ENCODE measurements at places on chromosomes 4 and X.

DNA sequence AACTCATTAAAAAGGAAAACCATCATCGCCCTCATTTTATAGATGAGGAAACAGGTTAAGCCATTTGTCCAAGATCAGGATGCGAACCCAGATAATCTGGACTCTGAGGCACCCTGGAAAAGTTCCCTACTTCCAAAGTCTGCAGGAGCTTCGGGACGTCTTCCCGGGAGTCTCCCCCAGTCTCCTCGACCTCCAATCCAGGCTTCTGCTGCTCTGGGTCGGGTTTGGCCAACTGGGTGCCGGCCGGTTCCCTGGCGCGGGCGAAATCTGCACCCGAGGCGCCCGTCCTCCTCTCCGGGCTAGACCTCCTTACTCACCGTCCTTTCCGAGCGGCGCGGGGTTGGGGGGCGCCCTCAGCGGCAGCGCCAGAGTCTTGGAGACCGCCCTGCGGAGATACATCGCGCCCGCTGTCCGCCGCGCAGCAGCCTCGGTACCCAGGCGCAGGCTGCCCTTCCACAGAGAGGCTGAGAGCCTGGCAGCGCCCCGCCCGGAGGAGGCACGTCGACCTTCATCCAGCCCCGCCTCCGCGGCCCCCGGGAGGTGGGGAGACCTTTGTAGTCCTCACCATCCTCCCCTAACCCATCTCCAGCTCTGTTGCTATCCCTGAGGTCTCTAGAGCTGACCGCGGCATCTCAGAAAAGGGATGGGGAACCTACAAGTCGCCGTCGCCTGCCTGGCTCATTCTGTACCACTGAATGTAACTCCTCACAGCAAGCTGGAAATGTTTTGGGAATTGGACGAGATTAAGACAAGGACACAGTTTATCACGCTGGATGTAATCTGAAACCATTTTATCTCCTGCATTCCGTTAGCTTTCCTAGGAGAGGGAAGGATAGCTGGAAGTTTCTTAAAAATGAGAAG, at the start of gene MGARP:
Gene MGARP (minus strand): TSS at position 466 of the 861 bp plus-strand sequence. CDS start 67 bp downstream, at position 399.
- no peak for DNase-seq

GRCh38 chrX:119101168-119101567, 26.4 kb downstream of the KIAA1210 start:
- DNase-seq: no peak

DNA sequence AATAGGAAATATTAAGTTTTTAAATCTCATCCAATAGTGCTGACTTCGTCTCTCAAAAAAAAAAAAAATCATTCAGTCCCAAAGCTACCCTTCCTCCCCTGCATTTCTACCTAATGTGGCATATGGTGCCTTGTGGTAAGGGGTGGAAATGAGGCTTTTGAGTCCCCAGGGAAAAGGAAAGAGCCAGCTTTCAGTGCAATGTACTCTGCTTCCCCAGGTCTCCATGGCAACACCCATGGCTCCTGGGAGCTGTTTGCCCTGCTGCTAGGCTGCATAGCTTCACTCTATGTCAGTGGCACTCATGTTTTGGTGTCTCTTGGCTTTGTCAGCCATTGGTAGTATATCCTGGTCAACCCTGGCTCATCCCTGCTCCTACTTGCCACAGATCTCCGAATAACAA, 175.9 kb downstream of the SLC39A8 start:
- peak; percentile 6 for DNase-seq

- no peak for DNase-seq
Observed at GRCh38 chrX:111876646-111877045, 665 bp downstream of the TRPC5OS start.

DNA sequence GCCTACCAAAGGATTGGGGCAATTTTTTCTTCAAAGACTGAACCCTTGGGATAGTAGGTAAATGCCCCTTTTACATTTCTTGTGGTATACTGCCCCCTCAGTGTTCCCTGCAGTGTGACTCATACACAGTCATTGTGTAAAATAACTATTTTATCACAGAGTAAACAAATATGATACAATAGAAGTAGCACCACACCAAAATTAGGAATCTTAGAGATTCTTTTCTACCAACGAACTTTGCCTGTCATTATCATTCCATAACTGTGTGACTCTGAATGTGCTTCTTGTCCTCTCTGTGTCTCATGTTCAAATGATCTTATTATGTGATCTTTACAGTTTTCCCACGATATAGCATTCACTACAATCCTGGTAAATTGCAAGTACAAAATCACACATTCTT, 517.0 kb downstream of the ZIC3 start:
- DNase-seq: no peak

GRCh38 chr4:142817442-142817841, 28.7 kb downstream of the INPP4B start:
- DNase-seq: no peak

DNA sequence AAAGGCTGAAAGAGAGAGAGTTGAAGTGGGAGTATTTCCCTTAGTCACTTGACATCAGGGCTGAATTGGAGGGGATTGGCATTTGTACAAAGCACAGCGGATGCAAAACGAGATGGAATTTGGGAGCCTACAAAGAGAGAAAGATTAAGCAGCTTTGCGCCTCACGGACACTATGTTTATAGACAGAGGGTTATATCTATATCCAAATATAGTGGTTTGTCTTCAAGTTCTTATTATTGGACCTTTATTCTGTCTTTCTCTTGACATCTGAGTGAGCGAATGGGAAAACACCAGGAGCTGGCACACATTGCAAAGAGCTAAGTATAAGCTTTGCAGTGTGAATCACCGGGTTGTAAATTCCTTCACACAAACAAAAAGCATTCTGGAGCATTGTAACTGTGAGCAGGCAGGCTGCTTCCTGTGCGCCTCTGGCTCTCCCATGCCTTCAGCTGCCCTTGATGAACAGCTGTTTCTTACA, 500.2 kb downstream of the STIM2 start:
- peak; percentile 18 for DNase-seq

DNA sequence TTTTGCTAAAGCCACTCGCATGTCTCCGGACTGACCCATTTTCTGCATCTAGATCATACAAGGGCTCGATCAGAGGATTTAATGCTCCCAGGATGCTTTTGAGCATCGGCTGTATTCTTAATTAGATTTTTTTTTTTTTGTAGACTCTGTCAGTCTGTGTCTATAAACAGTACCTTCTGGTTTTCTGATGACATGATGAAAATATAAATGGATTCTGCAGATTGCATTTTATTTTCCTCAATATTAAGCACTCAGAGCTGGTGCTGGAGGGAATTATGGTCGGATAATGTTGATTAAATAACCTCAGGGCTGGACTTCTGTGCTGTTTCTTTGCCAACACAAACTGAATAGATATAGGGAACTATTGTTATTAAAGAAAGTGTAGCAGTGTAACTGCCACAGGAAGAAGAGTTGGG, 57.1 kb upstream of the LIMCH1 start:
- no peak for DNase-seq

DNA sequence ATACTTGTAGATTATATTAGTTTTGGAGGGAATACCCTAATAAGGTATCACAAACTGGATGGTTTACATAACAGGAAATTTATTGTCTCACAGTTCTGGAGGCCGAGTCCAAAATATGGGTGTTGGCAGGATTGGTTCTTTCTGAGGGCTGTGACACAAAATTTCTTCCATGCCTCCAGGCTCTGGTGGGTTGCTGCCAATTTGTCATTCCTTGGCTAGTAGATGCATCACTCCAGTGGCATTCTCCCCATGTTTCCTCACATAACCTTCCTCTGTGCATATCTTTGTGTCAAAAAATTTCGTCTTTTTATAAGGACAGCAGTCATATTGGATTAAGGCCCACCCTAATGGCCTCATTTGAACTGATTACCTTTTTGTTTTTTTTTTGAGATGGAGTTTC, 49.3 kb downstream of the APELA start:
- no peak for DNase-seq

DNA sequence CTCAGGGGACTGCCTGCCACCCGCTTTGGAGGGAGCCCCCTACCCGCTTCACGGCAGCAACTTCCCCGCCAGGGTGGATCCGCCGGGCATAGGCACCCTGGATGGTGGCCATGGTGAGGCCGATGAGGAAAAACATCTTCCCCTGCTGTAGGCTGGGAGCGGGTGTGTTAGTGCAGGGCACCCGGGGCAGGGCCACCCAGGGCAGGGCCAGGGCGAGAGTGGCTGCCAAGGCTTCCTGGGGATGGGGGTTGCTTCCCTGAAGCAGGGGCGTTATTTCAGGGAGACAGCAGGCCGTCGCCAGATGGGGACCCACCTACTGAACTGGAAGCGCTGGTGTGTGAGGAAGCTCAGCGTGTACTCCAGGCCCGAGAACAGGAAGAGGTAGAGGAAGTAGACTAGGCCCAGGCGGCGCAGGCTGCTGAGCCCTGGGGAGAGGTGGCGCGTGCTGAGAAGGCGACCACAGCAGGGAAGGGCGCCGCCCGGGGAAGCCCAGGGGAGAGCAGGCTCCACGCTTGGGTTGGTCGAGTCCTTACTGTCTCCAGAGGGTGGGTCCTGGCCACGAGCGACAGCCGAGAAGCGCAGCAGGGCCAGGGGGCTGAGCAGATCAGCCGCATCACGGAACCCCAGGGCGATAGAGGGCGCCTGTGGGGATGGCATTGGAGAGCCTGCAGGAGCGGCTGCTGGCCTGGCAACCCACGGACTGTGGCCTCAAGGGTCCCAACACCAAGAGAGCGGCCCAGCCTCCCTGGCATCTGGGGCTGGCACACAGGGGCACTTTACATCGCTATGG, 31.5 kb downstream of the NOP14 start:
- no peak for DNase-seq

- DNase-seq: no peak
Observed at GRCh38 chrX:125492439-125492838, 172.8 kb downstream of the TEX13C start.

- no peak for DNase-seq
Observed at GRCh38 chrX:44156726-44157125, 183.5 kb upstream of the NDP start.

GRCh38 chrX:65034292-65034667, 58.0 kb upstream of the ZC4H2 start:
- no peak for DNase-seq

GRCh38 chr4:46908148-46908547, 897 bp downstream of the COX7B2 start:
- no peak for DNase-seq

GRCh38 chrX:24479924-24480323, 14.8 kb downstream of the PDK3 start:
- no peak for DNase-seq

DNA sequence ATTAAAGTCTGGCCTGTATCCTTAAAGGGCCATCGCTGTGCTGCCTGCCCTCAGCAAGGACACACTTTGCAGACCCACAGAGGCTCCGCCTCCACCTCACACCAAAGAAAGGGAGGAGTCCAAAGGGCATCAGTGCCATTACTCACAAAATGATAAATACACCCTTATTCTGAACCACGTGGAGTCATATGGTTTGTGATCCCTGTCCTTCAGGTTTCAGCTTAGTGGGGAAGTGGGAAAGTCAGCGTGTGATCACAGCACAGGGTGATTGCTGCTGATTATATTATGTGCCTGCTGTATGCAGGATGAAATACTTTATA, 35.9 kb upstream of the MSANTD1 start:
- DNase-seq: no peak

GRCh38 chrX:115330498-115331168, 41.1 kb downstream of the LUZP4 start:
- no peak for DNase-seq

GRCh38 chrX:31223817-31224216, 152.0 kb upstream of the FTHL17 start:
- no peak for DNase-seq

GRCh38 chrX:153966841-153967535, 4.6 kb downstream of the HCFC1 start:
- DNase-seq: no peak

- no peak for DNase-seq
Observed at GRCh38 chrX:123851079-123851478, 8.8 kb upstream of the XIAP start.

DNA sequence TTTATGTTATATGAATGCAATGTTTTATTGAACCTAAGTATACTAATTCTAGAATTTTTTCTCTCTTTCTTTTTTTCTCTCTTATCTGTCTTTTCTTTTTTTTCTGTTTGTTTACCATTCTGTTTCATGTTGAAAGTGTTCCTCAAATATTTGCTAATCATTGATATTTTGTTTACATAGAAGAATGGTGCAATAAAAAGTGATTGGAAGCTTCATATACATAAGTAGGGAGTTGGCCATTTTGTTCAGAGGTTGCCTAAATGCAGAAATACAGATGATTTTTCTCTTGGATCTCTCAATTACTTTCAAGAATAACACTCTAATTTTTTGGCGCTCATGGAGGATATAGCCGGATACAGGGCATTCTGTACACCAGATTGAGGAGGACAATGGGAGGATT, 5.7 kb upstream of the SERTM2 start:
- no peak for DNase-seq

GRCh38 chr4:84916227-84916626, 50.3 kb downstream of the WDFY3 start:
- DNase-seq: peak; percentile 8

- no peak for DNase-seq
Observed at GRCh38 chr4:93540562-93540961, 288.0 kb upstream of the ATOH1 start.

DNA sequence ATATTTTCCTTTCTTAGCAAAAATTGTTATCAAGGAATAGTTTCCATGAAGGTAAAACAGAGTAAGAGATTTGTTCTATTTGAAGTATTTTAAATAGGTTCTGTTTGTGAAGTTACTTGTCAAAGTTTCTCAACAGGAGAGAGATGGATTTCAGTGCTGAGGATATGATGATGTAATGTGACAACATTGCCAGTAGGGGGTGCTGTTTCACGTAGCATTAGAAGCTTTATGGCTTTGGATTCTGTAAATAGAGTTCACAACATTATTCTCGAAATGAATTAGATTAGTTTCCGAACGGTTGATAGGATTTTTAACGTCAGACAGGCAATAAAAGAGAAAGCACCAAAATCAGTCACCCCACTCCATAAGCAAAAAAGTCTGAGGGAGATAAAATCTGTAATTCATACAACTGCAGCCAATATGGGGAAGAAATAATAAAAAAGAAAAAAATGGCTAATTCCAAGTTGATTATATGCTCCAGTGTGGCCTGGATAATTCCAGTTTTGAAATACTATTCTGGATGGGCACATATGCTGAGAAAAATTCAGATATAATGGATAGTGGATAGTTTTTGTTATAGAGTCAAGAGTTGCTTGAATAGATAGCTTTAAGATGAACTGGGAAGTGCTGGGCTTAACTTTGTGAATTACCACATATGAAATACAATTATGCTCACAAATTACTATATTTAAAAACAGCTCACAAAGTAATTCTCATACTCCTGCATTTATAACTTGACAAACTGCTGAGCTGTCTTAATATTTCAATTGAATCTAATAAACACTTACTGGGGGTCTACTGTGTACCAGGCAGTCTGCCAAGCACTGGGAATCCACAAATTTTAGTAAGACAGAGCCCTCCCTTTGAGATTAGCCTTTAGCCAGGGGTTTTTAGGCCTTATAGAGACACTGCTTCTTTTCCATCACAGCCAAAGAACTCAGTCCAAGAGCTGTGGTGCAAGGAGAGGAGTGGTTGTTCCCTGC, 109.1 kb downstream of the GPAT3 start:
- DNase-seq: peak; percentile 16

Data from NT2/D1 (cell line).